AG08396 (cell line): ENCODE measurements at places on chromosomes 11 and 22.

- peak; percentile 44 for DNase-seq
These were observed 1.3 kb upstream of the ARAP1 start for GRCh38 chr11:72753341-72754148.

DNA sequence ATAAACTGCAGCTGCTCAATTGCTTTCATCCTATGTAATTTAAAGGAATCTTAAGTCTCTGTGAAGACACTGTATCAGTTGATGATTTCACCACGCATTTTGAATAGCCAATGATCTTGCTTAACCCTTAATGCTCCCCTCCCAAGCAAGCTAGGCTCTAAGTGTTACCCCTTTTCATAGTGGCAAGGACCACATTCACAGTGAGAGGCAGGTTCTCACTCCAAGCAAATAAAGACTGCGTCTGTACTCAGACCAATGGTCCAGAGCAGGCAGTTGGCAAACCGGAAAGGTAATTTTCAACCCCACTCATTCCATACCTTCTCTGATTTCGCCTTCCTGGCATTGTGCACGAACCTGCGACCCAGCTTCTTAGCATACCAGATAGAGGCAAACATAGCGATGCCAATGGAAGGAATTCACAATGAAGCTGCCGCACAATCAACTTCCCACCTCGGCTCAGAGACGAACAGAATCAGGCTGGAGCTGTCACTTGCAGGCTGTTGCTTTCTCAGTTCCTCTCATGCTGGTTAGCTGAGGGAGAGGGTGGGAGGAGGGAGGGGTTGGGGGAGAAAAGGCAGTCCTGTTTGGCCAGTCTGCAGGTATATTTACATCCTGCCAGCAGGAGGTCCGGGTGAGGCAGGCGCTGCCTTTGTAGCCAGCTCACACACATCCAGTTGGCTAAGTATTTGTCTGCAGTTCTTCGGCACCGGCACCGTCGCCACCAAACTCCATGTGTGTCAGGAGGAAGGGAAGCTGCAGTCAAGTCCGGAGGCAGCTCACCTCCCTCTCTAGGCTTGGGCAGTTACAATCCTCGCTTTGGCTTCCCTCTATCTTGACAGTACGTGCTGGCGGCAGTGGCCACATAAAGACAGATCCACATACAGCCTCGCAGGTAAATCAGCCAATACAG is 1151.2 kb upstream of the CCDC90B start:
- DNase-seq, result peak; percentile 3

DNA sequence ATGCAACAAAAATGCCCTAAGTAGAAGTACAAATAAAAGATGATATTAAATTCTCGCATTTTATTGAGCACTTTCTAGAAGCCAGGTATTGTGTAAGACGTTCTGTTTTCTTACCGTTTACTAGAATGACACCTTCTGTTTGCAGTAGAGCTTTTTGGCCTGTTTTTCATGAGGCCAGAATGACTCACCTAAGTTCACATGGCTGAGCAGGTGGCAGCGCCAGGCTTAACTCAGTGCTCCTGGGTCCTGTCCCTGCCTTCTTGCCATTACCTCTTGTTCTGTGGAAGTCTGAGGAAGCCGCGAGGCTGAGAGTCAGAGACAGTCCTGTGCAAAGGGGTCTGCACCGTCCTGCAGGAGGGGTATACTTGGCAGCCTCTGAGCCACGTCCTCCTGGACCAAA is 113.8 kb downstream of the ATXN10 start:
- no peak for DNase-seq

DNA sequence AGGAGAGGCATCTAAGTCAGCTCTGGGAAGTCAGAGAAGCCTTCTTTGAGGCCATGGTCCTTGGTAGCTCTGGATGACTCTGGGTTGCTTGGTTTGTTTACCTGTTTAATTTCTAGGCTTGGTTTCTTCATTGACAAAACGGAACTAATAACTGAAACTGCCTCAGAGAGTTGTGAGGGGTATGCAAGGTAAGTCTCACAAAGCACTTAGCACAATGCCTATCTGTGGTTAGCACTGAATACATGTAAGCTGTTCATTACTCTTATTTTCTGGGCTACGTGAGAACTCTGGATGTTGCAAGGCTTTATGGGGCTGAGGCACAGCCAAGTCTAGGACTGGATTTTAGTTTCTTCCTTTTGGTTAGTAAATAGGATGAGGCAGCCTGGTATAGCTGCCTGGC is 225.8 kb upstream of the NCAM1 start:
- DNase-seq, result no peak

DNA sequence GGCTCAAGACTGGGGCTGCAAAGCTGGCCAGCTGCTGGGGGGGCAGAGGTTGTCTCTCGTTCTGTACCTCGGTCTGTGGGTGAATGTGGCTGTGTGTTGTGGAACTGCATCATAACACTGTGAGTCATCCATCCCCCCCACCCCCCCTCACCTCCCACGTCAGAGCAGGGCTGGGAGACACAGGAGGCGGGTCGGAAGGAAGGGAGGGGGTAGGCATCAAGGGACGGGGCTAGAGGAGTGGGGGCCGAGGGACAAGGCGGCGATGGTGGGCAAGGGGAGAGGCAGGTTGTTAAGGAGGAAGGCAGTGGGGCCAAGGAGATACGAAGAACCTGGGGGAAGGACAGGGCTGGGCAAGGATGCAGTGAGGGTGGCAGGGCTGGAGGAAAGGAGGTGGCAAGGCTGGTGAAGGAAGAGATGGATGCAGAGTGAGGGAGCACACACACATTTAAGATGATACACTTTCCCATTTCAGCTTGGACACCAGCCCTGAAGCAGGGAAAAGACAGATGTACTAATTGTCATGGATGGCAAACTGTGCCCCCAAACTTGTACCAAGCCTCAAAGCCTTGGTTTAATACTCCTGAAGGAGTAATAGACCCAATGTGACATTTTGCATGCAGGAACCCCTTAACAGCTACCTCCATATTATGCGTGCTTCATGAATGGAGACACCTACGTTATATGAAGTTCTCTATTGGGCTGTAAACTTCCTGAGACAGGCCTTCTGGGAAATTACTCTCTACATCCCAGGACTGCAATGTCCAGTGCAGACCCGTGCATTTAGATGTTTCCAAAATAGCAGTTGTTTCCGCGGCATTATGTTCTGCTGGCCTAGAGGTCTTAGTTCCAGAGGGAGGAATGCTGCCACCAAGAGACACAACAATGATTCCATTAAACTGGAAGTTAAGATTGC is at the start of gene YPEL4:
Gene YPEL4 (minus strand): TSS at position 87 of the 913 bp plus-strand sequence. CDS start 2,805 bp downstream, outside the sequence.
- DNase-seq, result peak; percentile 83

DNA sequence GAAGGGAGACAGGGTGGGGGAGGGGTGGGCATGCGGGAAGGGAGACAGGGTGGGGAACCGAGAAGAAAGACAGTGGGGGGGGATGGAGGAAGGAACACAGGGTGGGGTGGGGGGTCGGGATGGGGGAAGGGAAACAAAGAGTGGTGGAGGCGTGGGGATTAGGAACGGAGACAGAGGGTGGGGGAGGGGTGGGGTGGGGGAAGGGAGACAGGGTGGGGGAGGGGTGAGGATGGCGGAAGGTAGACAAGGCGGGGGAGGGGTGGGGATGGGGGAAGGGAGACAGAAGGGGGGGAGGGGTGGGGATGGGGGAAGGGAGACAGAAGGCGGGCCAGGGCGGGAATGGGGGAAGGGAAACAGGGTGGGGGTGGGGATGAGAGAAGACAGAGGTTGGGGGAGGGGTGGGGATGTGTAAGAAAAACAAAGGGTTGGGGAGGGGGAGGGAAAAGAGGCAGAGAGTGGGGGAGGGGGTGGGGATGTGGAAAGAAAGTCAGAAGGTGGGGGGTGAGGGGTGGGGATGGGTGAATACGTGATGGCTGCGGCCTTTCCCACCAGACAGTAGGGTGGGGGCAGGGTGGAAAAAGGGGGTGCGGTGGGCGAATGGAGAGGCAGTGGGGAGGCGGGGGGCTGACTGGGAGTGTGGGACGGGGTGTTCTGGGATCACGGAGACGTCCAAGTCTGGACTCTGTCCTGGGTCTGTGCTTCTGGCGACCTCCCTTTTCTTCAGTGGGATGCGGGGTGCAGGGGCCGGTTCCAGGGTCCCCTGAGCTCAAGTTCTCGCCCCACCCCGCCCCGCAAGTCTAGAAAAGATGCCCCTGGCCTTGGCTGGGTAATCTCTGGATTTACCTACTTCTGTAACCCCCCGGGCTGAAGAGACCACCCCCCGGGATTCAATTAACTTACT is 744 bp downstream of the PRAME start:
- no peak for DNase-seq

- DNase-seq, result peak; percentile 25
These were observed 4.0 kb downstream of the JRKL start for GRCh38 chr11:96393753-96394348.
